ENCODE measurements at places on chromosomes 3 and 15. TPM values are rescaled to one million over a fixed set of nuclear protein-coding genes. Genes with fewer than 3 reads are reported as not detected.

DNA sequence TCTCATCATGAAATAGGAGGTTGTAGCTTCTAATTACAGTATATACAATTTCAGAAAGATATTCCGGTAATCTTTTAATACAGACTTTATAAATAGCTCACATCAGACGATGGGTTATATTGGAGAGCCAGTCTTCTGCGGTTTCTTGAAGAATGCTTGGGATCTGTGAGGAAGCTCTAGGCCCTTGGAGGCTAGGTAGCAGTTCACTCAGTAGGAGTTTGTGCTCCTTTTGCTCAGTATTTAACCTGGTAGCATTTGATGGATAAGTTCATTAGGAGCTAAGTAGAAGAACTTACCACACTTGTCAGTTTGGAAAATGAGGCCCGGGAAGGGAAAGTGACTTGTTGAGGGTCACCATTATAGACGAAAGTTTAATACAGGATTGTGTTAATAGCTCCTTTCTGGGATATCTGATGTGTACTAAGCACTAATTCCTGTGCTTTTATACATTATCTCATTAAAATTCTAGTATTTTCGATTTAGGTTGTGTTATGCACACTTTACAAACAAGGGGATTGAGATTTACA, 2.8 kb downstream of the FNDC3B start:
- no peak for DNase-seq

DNA sequence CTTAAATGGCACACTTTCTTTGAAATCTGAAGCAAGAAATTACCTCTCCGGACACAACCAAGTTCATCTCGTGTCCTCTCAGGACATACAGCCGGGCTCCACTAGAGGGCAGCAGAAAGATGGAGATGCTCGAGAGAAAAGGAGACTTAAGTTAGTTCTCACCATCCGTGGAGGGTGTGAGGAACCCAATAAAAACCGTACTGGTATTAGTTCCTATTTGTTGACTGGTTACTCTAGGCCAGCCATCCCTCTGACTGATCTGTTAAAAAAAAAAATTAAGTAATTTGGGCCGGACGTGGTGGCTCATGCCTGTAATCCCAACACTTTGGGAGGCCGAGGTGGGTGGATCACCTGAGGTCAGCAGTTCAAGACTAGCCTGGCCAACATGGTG, 7.9 kb upstream of the CYP11A1 start:
- DNase-seq, result peak; percentile 86

DNA sequence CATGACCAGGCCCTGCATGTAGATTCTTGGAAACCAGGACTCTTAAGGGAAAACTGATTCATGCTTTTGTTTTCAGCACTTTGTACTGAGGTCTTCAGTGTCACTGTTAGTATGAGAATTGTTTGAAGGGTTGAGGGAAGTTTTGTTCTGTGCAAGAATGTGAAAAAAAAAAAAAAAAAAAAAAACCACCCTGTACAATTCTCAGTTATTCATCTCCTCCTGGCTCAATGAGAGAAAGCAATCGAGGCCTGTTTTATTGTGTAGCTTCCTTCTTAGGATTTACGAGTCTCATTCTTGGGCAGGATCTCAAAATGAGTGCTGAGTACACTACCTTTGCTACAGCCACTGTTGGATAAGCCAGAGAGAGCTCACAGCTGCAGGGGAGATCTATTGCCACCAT, 469.5 kb downstream of the CNTN4 start:
- DNase-seq, result no peak

GRCh38 chr15:73305331-73306211, 63.2 kb downstream of the HCN4 start:
- no peak for DNase-seq

- DNase-seq, result no peak
Measured at GRCh38 chr3:196357905-196358304, 19.7 kb upstream of the TM4SF19 start.

DNA sequence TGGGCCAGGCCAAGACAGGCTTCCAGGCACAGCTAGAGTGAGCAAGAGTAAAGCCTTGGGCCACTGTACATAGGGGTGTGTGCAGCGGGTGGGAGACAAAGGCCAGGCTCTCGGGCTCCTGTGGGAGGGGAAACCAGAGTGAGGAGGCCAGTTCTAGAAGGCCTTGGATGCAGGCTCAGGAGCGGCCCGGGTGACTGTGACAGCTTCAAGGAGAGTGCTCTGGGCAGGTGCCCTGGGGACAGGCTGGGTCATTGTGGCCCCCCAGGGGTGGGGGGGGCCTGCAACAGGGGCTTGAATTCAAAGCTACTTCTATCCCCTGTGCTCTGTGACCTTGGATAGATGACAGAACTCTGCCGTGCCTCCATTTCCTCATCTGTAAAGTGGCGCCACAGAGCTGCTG, 109.2 kb downstream of the DNAJB8 start:
- DNase-seq, result no peak

DNA sequence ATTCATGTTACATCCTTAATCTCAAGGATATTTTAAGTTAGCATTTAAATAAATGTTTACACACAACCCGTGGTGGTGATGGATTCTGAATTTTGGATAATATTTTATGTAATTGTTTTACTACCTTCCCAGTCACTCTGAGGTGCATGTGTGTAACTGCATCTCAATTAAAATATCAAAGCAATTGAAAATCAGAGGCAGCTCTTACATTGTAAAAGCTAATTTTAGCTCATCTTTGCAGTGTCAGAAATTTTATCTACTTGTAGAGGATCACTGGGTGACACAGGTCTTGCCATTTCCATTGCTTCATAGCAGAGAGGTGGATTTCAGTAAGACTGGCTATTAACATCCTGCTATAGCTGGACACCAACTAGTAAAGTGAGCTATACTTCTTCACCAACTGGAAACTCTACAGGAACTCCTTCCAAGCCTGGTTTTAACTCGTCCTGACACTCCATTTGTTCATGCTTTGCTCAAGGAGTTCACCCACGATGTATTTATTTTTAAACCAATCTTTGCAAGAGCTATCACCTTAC, 19.6 kb upstream of the MITF start:
- DNase-seq, result no peak

DNA sequence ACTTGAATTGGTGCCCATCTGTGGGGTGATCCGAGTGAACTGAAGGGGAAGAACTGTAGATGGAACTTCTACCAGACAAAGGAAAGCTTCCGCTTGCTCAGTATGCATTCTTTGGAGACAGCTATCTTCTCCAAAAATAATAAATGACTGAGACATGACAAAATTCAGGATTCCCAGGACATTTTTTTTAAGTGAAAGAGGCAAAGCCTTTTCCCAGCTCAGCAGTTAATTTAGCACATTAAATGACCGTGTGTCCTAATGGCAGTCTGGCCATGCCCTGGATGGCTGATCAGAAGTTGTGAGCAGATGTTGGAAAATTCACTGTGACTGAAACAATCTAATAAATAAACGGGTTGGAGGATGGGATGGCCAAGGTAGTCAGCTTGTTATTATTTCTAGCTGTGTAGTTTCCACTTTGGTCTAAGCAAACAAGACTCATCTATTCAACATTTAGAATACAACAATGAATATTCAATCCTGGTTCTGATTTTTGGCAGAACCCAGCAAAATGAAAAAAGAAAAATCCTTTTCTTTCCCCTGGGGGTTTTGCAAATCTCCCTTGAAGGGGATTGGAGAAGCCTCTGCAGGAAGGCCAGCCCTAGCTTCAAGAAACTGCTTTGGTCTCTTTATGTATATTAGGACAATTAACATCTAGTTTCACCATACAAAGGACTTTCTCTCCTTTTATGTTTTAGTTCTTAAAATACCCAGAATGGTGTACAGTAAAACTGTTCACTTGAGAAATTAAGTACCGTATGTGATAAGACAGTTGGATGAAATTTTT, 540.9 kb upstream of the MDFIC2 start:
- no peak for DNase-seq

DNA sequence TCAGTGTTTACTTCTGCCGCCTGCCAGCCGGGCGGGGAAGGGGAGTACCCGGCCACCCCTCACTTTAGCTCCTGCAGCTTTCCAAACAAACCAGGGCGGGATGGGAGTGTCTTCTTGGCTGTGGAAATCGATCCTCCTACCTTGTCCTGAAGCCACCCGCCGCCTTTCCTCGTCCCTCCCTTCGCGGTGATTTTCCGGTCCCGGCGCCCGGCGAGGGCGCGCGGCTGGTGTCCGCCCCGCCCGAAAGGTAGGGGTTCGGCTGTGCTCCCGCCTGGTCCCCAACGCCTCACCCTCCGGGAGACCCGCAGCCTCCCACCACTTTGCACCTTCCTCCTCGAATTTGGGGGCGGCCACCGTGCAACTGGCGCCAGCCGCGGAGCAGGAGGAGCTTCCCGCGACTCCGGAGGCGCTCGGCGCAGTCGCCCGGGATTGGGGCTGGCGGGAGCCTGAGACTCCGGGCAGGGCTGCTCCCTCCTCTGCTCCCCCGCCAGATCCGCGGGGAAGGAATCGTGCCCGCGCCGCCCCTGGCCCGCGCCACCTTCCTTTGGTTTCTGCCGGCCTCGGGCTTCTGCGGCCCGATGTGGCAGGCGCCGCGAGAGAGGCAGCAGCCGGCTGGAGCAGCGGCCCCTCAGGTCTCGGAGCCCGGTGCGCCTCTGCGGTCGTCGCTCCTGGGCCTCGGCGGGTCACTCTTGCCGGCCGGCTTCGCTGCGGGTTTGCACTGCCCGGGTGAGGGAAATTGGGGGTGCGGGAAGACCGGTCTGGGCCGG, 30.7 kb upstream of the ST3GAL6 start:
- DNase-seq, result peak; percentile 79

- DNase-seq, result no peak
Measured at GRCh38 chr3:94811836-94812235, 749.0 kb downstream of the NSUN3 start.

The REC114 gene
- total RNA-seq, result 1.00 TPM

The PRTG gene
- total RNA-seq, result 0.67 TPM

The SERINC4 gene
- 0.19 TPM for total RNA-seq

The NAALADL2 gene
- total RNA-seq, result 2.2 TPM

The LACTB gene
- 29.9 TPM for total RNA-seq

The CGNL1 gene
- 11.2 TPM for total RNA-seq

All from Right ventricle myocardium superior (tissue), 1 donor.